Mesothelial cell of epicardium (in vitro differentiated cells): ENCODE measurements at places on chromosomes 4 and X. TPM values are rescaled to one million over a fixed set of nuclear protein-coding genes. Genes with fewer than 3 reads are reported as not detected.

GRCh38 chr4:169900241-169900845 is 125.9 kb downstream of the MFAP3L start:
- no peaks in the 10 kb centered on the region for H3K36me3 ChIP-seq
- H3K27me3 ChIP-seq: no peaks in the 10 kb centered on the region
- peaks cover 4% of the 10 kb centered on the region for H3K4me1 ChIP-seq
- no peak overlapping the region for H3K27ac ChIP-seq
- no peak for DNase-seq

- no peaks in the 10 kb centered on the region for H3K27me3 ChIP-seq
- DNase-seq: no peak
- peaks cover 35% of the 10 kb centered on the region for H3K36me3 ChIP-seq
- H3K27ac ChIP-seq: no peak overlapping the region
- no peak overlapping the region for H3K4me3 ChIP-seq
These were observed 20.8 kb downstream of the GRSF1 start for GRCh38 chr4:70818921-70819320.

GRCh38 chrX:2317527-2318055 is 183.2 kb downstream of the DHRSX start:
- no peak for DNase-seq
- H3K4me3 ChIP-seq: no peak overlapping the region
- H3K27me3 ChIP-seq: no peaks in the 10 kb centered on the region

DNA sequence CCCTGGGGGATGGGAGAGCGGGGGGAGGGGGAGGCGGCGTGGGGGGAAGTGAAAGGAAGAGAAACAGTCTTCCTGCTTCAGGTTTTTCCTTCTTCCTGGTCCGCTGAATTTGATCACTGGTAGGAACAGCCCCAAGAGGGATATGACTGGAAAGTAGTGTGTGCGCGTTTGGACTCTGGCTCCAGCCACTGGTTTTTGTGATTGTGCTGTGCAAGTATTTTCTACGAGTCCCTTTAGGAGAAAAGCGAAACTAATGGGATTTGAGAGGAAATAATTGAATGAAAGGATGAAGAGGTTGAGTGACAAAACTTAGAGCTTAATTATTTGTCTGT is 836 bp downstream of the PRRG1 start:
- DNase-seq: no peak
- peak overlapping the region; percentile 89 for H3K4me3 ChIP-seq
- H3K27ac ChIP-seq: peak overlapping the region; percentile 82
- H3K27me3 ChIP-seq: no peaks in the 10 kb centered on the region
- peaks cover 8% of the 10 kb centered on the region for H3K4me1 ChIP-seq

DNA sequence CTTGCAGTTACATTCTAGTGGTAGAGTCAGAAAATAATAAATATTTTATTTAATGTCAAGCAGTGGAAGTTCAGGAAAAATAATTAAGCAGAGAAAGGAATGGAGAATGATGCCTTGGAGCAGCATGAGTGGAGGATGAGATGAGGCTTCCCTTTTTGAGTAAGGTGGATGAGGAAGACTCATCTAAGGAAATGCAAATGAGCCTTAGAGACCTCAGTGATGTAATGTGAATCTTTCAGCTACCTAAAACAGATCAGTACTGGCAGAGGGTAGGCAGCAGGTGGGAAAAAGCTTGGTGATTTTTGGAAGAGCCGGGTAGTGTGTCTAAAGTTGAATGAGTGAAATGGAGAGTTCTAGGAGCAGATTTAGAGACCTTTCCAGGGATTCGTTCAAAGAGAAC is 118.2 kb downstream of the GRID2 start:
- H3K4me3 ChIP-seq: no peak overlapping the region
- DNase-seq: no peak

DNA sequence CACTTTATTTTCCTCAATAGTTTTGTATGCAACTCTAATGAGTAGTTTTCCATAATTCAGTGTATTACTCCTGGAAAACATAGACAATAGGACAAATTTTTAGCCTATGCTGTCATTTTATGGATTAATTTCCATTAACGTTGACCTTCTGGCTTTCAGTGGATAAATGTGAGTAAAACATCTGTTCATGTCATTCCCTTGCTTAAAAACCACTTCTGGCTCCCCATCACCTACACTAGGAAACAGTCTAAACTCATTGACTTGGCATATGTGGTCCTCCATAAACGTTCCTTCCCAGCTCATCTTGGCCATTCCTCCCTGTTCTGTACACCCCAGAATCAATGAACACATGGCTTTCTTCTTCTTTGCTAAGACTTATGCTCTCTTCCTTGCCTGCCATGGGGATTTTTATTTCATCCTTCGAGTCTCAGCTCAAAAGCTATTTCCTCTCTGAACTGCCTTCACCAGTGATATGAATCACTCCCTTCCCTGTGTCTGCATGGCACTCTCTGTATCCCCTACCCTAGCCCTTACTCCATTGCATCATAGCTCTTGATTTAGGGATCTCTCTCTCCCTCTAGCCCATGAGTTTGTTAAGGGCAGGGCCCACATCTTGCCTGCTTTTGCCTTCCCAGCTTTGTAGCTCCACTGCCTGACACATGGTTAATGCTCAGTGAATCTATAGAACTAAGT is 34.8 kb downstream of the DOCK11 start:
- H3K36me3 ChIP-seq: peaks cover 6% of the 10 kb centered on the region
- H3K4me1 ChIP-seq: peaks cover 32% of the 10 kb centered on the region
- no peaks in the 10 kb centered on the region for H3K27me3 ChIP-seq
- no peak for DNase-seq

- H3K4me3 ChIP-seq: no peak overlapping the region
- H3K4me1 ChIP-seq: peaks cover 25% of the 10 kb centered on the region
- no peak for DNase-seq
- H3K36me3 ChIP-seq: no peaks in the 10 kb centered on the region
- H3K27me3 ChIP-seq: no peaks in the 10 kb centered on the region
These were observed 101.4 kb downstream of the BTC start for GRCh38 chr4:74692972-74693371.

DNA sequence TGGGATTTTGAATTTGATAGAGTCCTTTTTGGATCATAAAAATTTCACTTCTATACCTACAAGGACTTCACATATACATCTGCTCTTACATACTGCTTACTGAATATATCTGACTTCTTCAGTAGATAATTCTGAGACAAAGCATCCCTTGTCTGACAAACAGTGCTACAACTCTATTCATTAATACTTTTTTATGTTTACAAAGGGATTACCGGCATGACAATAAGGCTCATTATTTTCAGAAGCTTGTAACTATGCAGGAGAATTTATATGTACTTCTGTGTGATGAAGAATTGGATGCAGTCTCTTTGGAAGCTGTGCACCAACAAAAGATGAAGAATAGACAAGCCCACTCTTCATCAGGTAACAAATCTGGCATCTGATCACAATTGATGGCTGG is 1070.3 kb downstream of the STIM2 start:
- H3K4me1 ChIP-seq: no peaks in the 10 kb centered on the region
- no peak overlapping the region for H3K4me3 ChIP-seq
- H3K36me3 ChIP-seq: no peaks in the 10 kb centered on the region
- DNase-seq: no peak

DNA sequence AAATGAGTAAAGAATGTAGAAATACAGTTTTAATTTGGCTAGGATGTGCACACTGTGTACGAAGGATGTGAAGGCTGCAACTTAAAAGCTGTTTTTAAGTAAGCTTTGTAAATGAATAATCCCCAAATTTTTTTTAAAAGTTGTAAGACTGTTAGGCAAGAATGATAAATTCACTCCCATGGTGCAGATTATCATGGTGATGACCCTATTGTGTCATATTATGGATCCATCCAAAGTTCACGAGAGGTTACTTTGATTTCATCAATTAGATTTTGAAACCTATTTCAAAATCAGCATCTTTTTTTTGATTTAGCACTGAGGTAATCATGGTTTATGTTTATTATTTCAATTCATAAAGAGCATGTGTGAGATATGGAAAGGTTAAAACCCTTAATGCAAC is 62.9 kb upstream of the ETNPPL start:
- DNase-seq: no peak
- H3K4me1 ChIP-seq: peaks cover 27% of the 10 kb centered on the region
- H3K27ac ChIP-seq: no peak overlapping the region
- H3K4me3 ChIP-seq: no peak overlapping the region

DNA sequence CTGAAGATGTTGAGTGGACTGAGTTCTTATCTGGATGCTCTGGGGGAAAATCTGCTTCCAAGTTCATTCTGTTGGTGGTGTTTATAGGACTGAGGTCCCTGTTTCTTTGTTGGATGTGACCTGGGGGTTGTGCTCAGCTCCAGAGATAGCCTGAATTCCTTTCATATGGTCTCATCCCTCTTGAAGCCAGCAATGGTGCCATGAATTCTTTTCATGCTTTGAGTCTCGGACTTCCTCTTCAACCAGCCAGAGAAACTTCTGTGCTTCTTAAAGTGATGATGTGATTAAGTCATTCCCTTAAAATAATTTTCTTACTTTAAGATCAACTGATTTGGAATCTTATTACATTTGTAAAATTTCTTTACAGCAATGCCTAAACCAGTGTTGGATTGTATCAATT is 233.8 kb upstream of the UGT8 start:
- peaks cover 15% of the 10 kb centered on the region for H3K4me1 ChIP-seq
- peak overlapping the region; percentile 64 for H3K27ac ChIP-seq
- no peaks in the 10 kb centered on the region for H3K36me3 ChIP-seq
- H3K4me3 ChIP-seq: no peak overlapping the region

DNA sequence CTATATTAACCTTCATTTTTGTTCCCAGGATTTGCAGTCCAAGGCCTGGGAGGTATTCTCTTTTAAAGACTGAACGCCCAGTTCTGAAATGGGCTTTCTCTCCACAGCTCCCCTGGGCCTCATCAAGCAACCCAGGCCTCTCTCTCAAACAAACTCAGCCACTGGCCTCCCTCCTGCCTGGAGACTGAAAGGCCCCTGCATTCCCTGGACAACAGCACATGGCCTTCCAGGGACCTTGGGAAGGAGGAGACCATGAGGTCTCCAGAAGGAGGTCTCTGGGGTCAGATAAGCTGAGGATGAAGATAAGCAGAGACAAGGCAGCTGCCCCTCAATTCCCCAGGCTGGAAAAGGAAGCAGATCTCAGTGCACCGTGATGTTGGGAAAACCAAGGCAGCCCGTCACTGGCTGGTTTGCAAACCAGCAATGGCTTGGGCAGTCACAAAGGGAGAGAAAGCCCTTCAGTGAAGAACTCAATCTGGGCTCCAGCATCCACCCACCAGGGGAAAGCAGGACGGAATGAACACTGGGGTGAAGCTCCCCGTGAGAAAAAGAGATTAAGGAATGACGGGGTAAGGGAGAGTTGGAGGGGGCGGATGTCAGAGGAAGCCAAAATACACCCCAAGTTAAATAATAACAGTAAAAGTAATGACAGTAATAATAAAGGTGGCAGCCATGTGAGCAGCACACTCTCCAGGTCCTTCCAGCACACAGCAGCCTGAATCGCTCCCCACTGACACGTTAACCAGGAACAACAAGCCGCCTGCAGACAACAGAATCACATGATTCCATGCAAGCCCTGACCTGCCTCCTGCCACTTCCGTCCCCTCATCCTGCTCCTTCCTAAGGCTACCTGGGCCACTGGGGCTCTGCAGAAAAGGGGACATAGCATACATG is 22.3 kb downstream of the AMOT start:
- H3K27me3 ChIP-seq: no peaks in the 10 kb centered on the region
- H3K36me3 ChIP-seq: peaks cover 37% of the 10 kb centered on the region
- DNase-seq: no peak
- H3K27ac ChIP-seq: peak overlapping the region; percentile 84
- H3K4me1 ChIP-seq: peaks cover 51% of the 10 kb centered on the region

DNA sequence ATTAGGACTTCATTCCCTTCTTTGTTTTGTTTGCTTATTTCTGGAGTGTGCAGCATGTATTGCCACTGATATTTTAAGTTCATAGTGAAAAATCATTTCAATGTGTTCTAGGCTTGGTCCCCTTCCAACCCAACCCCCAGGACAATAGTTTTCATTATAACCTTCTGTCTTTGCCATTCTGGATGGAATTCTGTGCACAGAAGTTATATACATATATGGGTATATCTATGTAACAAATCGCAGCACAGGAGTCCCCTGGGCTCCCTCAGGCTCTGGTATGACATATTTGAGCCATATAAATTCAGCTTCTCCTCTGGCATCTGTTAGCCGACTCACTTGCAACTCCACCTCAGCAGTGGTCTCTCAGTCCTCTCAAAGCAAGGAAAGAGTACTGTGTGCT is at the start of gene TNMD:
TSS of gene TNMD (plus strand) at position 326 of the 400 bp plus-strand sequence. CDS start 83 bp downstream, outside the sequence.
- H3K27ac ChIP-seq: no peak within 1 kb of the TSS
- DNase-seq: no peak
- H3K4me3 ChIP-seq: no peak within 1 kb of the TSS
- no peaks in the 10 kb centered on the region for H3K27me3 ChIP-seq

- peaks cover 5% of the 10 kb centered on the region for H3K27me3 ChIP-seq
- H3K36me3 ChIP-seq: no peaks in the 10 kb centered on the region
- no peak overlapping the region for H3K4me3 ChIP-seq
These were observed 96.4 kb upstream of the PSAPL1 start for GRCh38 chr4:7530932-7531639.

DNA sequence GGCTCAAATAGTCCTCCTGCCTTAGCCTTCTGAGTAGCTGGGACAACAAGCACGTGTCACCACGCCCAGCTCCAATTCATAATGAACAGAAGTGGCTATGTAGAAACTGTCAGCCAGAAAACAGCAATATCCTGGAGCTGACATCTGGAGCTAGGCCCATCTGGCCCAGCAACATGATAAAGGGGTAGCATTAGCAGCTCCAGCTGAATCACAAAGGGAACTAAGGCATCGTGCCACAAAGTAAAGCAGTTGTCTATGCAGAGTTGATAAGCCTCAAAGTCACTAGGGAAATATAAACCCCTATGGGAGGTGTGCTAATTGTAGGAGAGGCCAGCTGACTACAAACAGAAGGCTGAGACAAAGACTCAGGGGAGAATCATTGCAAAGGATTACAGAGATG is 270.5 kb upstream of the GPC4 start:
- peaks cover 15% of the 10 kb centered on the region for H3K36me3 ChIP-seq
- H3K27me3 ChIP-seq: no peaks in the 10 kb centered on the region
- H3K4me1 ChIP-seq: peaks cover 8% of the 10 kb centered on the region
- no peak overlapping the region for H3K27ac ChIP-seq

DNA sequence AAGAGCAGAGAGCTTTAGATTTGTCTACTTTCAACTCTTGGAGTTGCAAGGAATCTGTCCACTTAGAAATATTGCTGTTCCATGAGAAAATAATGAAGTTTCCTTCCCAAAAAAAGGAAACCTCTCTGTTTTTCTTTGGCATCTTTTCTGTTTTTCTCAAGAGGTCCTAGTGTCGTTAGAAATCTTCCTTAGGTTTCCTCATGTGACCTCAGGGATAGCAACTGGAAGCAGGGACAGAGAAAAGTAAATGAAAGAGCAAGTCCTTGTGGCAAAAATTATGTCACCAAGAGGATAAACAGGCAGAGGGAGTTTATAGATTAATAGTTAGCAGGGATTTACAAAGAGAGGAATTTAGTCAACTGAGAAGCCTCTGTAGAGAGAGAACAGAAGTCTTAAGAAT is 478.4 kb upstream of the ADGRL3 start:
- no peak overlapping the region for H3K27ac ChIP-seq
- DNase-seq: no peak
- no peaks in the 10 kb centered on the region for H3K36me3 ChIP-seq
- no peaks in the 10 kb centered on the region for H3K27me3 ChIP-seq
- H3K4me1 ChIP-seq: peaks cover 17% of the 10 kb centered on the region
- no peak overlapping the region for H3K4me3 ChIP-seq

GRCh38 chrX:139750390-139750789 is 42.4 kb upstream of the MCF2 start:
- no peak for DNase-seq
- no peaks in the 10 kb centered on the region for H3K27me3 ChIP-seq
- no peak overlapping the region for H3K27ac ChIP-seq
- peaks cover 31% of the 10 kb centered on the region for H3K36me3 ChIP-seq

CHM gene
- 43.2 to 53.7 TPM (median 47.6 TPM) in 3 replicates for total RNA-seq

CFAP99 gene
- total RNA-seq: 0.11 TPM in 1 of 3 replicates, not detected in the others

QRFPR gene
- not detected in 3 replicates for total RNA-seq

CXCL8 gene
- 8.8 to 9.5 TPM (median 8.9 TPM) in 3 replicates for total RNA-seq

PLAC1 gene
- total RNA-seq: 10.1 to 14.5 TPM (median 10.4 TPM) in 3 replicates

UBE2K gene
- 68.1 to 68.7 TPM (median 68.5 TPM) in 3 replicates for total RNA-seq

PABPC5 gene
- 6.8 to 8.4 TPM (median 7.4 TPM) in 3 replicates for total RNA-seq

ZDHHC15 gene
- total RNA-seq: 2.7 to 3.4 TPM (median 3.0 TPM) in 3 replicates
